Activated naive CD4-positive, alpha-beta T cell treated with anti-CD3 and anti-CD28 coated beads, Interleukin-2, amount 10 ng/mL, durations not matched to agents 7 days and 5 days (primary cell): ENCODE measurements at places on chromosomes 12 and 14.

DNA sequence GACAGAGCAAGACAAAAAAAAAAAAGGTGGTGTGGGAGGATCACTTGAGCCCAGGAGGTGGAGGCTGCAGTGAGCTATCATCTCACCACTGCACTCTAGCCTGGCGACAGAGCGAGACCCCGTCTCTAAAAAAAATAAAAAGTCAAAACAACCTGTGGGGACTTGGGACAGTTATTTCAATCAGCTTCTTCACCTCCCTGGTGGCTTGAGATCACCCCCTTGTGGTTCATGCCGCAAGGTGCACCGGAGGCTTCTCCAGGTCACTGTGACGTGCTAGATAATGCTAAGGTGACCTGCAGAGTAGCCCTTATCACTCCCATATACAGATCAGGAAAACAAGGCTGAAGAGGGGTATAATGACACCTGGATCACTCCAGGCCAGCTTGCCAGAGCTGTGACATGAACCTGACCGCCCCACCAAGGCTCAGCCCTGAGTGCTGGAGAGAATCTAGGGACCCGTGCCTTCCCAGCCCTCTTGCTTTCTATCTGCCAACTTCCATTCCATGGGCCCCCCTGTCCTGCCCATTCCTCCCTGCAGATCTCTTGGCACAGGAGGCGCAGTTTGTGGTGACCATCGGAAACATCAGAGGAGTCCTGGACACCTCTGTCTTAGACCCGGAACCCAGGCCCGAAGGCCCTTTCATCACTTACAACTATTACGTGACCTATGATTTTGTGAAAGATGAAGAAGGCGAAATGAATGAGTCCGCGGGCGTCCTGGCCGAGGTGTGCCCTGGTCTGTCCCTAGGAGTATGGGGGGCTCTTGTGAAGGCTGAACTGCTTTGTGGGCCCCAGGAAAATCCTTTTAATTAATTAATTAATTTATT lies 8.1 kb downstream of the LRRC43 start:
- H3K4me3 ChIP-seq, result no peak overlapping the region
- no peak overlapping the region for H3K27ac ChIP-seq
- H3K4me1 ChIP-seq, result no peaks in the 10 kb centered on the region
- H3K36me3 ChIP-seq, result no peaks in the 10 kb centered on the region
- peak; percentile 84 for DNase-seq

DNA sequence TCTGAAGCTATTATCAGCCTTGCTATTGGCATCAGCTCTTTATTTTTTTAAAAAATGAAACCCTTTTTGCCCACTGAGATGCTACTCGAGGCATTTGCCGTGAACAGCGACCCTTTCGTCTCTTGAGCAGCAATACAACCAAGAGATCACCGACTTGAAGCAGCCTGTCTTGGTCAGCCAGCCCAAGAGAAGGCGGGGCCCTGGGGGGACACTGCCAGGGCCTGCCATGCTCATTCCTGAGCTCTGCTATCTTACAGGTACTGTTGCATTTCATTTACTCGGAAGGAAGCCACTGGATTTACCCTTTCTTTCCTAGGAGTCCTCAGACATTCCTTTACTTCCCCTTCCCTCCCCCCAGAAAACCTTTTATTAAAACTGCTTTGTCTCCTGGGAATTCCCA lies 16.7 kb downstream of the PIWIL1 start:
- no peak for DNase-seq
- H3K27me3 ChIP-seq, result peaks cover 5% of the 10 kb centered on the region
- H3K4me1 ChIP-seq, result no peaks in the 10 kb centered on the region
- no peaks in the 10 kb centered on the region for H3K36me3 ChIP-seq
- H3K27ac ChIP-seq, result no peak overlapping the region

- H3K4me3 ChIP-seq, result no peak overlapping the region
- H3K4me1 ChIP-seq, result no peaks in the 10 kb centered on the region
- no peaks in the 10 kb centered on the region for H3K27me3 ChIP-seq
- no peak for DNase-seq
- H3K27ac ChIP-seq, result no peak overlapping the region
Measured at GRCh38 chr14:69142101-69142500, 10.8 kb downstream of the DCAF5 start.

DNA sequence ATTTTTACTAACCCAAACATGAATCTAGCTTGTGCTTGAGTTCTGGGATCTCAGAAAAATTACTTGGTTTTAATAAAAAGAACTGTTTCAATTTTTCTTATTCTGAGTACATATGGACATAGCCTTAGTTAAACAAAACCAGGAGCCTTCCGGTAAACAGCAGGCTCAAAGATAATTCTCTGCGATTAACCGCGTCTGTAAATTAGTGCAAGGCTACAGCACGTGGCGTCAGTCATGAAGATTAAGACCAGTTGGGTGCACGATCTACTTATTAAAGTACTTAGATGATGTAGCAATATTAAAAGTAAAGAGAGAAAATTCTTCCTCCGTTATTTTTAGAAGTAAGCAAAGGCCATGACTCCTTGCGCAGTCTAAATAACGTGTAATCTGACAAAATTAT lies 700 bp downstream of the KCNJ8 start:
- no peak for DNase-seq
- no peaks in the 10 kb centered on the region for H3K36me3 ChIP-seq
- H3K27ac ChIP-seq, result no peak overlapping the region

DNA sequence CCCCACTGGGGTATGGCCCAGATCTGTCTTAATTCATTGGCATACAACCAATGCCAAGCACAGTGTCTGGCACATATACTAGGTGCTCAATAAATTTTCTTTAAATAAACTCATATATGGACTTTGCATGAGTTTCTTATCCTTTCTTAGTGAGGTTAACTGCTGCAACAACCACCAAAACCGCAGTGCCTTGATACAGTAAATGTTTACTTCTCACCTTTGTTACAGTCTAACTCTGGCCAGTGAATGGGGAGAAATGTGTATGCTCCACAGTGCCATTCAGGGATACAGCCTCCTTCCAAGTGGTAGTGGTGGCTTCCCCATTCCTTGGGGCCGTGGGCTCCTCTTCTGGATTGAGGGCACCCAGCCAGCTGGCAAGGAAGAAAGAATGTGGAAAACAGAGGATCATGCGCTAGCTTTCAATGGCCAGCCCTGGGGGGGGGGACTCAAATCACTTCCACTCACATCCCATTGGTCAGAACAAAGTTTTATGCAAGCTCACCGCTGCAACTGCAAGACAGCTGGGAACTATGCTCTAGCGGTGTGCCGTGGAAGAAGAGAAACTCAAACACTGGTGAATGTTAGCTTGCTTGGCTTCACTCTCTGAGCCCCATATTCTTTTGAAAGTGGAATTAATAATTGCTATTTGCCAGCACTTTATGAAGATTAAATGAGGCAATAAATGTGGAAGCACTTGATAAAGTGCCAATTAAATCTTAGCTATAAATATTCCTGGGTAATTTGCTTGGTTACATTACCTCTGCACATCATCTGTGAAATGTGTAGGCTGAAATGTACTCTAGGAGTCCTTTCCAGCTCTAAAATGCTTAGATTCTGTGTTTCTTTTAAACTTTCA lies 51.0 kb upstream of the SOCS2 start:
- H3K4me3 ChIP-seq, result no peak overlapping the region
- peaks cover 16% of the 10 kb centered on the region for H3K4me1 ChIP-seq
- H3K27ac ChIP-seq, result no peak overlapping the region
- DNase-seq, result no peak

- H3K4me1 ChIP-seq, result peaks cover 16% of the 10 kb centered on the region
- no peaks in the 10 kb centered on the region for H3K27me3 ChIP-seq
- DNase-seq, result peak; percentile 28
- H3K36me3 ChIP-seq, result no peaks in the 10 kb centered on the region
- no peak overlapping the region for H3K4me3 ChIP-seq
Measured at GRCh38 chr14:50666772-50667683, 1.1 kb downstream of the SAV1 start.

DNA sequence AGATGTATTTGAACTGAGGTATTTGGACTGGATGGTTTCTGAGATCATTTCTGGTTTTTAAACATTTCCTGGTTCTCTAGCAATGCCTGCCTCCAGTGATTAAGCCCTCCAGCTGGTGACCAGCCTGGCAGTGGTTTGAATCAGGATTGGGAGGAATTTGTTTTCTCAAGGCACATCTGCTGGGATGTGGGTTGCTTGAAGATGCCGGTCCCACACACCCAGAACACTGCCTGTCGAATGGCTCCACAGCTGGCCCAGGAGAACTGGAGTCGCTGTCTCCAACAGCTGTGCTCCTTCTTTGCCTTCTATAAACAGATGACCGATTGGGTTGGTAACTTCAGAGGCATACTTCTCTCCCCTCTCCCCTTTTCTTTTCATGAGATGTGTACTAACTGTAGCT lies 258.0 kb upstream of the DDHD1 start:
- H3K27ac ChIP-seq, result no peak overlapping the region
- H3K36me3 ChIP-seq, result no peaks in the 10 kb centered on the region
- no peak for DNase-seq
- H3K27me3 ChIP-seq, result no peaks in the 10 kb centered on the region
- no peak overlapping the region for H3K4me3 ChIP-seq
